ENCODE measurements at places on chromosomes 7 and 10. TPM values are rescaled to one million over a fixed set of nuclear protein-coding genes. Genes with fewer than 3 reads are reported as not detected.

The STAM gene
- total RNA-seq: 15.5 TPM

The RBP3 gene
- total RNA-seq: not detected

DNA sequence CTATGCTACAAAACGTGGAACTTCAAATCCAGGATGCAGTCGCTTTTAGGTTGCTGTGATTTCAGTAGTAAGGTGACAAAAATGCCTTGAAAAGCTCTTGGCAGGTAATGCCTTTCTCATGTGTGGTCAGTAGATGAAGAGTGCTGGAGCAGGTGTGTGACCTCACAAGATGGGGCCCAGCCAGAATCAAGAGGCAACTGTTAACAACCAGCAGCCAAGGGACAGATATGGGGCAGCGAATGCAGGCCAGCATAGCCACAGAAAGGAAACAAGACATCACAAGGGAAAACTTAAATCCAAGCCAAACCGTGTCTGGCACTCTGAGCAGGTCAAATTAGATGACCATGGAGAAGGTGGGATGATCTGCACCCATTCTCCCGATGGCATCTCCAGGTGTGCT lies 12.3 kb downstream of the HUS1 start:
- no peak for DNase-seq

- no peak for DNase-seq
Observed at GRCh38 chr10:92420546-92421275, 129.7 kb downstream of the MARCHF5 start.

- peak; percentile 42 for DNase-seq
Observed at GRCh38 chr7:98399890-98400541, 874 bp downstream of the BAIAP2L1 start.

DNA sequence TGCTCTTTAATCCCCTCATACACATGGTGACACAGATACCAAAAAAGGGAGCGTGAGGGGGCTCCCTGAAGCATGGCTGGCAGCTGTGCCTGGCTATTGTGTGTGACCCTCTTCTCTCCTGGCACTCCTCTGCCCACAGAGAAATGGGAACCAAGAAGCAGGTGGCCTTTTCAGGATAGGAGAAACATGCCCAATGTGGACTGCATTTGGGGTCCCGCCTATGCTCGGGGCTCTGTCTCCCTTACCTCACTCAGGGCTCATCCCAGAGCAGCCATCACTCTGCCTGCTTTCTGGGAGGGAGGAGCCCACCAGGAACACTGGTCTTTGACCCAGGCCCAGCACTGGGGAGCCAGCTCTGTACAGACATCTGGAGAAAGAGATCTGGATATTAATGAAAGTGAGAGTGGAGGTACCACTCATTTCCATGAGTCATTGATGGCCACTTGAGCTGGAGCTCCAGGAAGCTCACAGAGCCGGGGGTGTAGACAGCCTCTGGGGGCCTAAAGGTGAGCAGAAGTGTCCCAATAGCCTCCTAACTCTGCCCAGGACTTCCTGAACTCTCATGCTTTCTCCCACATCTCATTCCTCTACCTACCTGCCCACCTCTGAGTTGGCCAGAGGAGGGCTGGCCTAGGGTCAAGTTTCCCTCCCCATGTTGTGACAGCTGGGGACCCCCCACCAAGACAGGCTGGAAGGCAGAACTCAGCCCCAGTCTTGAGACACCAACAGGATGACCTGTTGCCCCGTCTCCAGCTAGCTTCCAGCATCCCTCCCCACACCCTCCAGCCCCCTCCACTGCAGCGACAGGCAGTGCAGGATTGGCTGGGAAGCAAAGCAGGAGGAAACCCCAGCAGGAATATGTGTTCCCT lies 42.6 kb downstream of the DRGX start:
- DNase-seq: no peak

DNA sequence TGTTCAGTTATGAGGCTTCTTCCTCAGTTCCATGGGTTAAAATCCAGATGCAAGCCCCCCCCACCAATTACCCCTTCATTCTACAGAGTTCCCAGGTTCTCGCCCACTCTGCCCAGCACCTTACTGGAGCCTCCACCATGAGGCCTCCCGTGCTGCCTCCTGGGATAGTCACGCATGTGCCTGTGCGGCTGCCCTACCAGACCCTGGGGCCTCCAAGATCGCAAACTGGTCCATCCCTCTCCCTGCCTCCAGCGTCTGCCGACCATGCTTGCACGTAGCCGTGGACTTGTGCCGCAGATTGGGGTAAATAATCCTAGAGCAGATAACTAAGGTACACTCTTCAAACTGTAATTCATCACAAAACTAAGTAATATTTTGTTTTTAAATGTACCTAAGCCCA lies 611.2 kb downstream of the PTPRN2 start:
- no peak for DNase-seq

DNA sequence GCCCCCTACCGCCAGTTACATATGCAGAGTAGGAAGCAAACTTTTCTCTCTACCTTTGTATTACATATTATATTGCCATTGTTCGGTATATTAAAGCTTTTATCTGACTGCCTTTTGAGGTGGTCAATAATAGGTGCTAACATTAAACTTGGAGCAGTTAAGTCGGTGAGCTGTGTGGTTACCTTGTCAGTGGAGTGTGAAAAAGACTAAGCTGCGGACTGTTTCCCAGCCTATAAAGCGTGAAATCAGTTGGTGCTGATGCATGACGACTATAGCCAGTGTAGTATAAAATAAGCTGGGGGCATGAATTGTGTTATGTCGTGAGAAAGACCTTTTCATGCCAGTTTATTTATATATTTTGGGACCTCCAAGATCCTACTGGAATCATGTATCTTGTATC lies 33.7 kb downstream of the R3HCC1L start:
- no peak for DNase-seq

DNA sequence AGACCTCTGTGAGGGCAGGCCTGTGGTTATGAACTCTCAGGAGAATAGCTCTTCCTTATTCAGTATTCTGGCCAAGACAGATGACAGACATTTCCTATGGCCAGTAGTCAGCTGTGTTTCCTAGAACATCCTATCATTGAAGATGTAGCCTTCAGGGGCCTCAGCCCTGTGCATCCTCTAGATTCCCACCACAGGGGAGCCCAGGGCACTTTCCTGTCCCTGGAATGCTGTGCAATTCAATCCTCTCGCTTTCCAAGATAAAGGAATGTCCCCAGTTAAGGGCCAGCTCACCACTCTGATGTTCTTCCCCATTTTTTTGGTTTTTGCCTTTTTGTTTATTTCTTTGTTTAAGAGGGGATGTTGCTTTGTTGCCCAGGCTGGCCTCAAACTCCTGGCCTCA lies 578.8 kb upstream of the C7orf33 start:
- no peak for DNase-seq

DNA sequence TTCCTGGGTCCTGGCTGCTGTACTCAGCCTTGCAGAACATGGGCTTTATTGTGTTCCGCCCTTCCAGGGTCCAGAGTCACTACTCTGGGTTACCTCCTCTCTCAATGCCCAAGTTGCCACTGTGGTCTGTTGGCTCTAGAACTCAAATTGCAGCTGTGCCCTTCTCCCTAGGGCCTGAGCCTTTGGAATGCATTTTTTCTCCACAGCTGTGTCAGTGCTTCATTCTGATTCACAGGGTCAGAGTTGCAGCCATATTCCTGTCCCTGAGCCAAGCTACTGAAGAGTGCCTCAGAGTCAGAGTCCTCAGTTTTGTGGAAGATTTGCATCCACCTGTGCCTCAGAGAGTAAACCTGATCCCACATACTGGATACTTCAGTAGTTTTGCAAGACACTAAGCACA lies 167.5 kb downstream of the ITGB1 start:
- DNase-seq: no peak
